ENCODE measurements at places on chromosomes 5 and 9.

DNA sequence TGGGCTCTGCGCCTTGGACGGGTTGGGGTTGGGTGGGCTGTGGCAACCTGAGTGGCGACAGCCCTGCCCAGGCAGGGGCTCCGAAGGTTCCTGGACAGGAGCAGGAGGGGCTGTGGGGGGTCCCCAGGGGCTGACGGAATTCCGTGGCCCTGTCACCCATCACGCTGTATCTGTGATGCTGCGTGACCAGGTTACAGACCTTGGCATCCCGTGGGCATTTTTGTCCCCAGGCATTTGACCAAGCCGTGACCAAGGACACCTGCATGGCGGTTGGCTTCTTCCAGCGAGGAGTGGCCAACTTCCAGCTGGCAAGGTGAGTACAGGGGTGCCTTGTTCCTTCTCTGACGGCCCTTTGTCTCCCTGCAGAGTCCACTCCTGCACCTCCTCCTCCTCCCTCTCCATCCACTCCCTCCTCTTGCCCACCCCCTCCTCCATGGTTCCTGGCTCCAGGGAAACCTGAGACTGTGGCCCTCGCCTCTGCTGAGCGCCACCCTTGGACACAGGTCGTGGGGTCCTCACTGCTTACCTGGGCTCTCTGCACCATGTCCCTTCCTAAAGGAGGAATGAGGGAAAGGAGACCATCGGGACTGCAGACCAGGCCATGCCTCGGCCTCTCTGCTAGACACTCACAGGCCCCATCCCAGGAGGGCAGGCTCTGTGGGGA is 3.0 kb downstream of the NOXA1 start:
- DNase-seq: no peak

- no peak for DNase-seq
Measured at GRCh38 chr5:3428334-3428733, 167.3 kb upstream of the IRX1 start.

DNA sequence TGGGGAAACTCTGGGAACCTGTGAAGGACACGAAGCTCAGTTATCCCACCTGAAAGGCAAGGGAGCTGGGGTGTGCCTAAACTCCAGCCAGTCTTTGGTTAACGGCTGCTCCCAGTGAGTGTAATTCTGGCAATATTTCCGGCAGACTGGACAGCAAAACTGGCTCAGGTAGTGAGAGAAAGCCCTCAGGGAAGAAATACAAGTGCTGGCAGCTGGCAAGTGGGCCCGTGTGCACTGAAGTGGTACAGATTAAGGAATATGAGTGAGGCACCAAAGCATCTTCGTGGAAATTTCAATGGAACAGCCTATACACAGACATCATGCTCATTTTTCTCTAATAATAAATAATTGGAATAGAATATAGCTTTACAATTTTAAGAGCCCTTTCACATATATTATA is 56.2 kb downstream of the ABHD17B start:
- DNase-seq: no peak

- DNase-seq: no peak
Measured at GRCh38 chr9:107744873-107745272, 255.3 kb upstream of the KLF4 start.
